Fibroblast of upper back skin (primary cell): ENCODE measurements at places on chromosomes 2 and 18.

- DNase-seq, result peak; percentile 56
These were observed 5.1 kb downstream of the FIGLA start for GRCh38 chr2:70785137-70785911.

- DNase-seq, result peak; percentile 86
These were observed at the start of gene NCKAP1 for GRCh38 chr2:183038341-183039300. TSS of gene NCKAP1 (minus strand) at chr2:183038457. CDS start at chr2:183038099, 358 bp downstream.

DNA sequence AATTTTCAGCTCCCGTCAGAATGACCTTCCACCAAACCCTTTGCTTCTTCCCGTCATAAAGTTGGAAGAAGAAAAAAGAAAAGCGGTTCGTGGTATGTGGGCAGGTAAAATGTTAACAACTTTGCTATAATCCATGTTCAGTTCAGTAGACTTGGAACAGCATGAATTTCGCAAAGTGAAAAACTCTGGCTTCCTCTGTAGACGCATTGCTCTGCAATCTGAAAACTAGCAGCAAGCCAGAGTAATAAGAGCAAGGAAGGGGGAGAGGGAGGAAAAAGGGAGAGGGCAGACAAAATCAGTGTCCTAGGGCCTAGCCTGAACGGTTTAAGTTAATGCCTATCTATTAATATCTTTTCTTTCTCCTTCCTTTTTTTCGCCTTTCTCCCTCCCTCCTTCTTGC lies 26.7 kb upstream of the CHRNA1 start:
- no peak for DNase-seq

GRCh38 chr2:20224716-20225293 lies at the start of gene SDC1:
TSS of gene SDC1 (minus strand) at chr2:20225130. CDS start at chr2:20224867, 263 bp downstream.
- DNase-seq, result peak; percentile 51

GRCh38 chr2:232761301-232761907 lies 15.0 kb downstream of the KCNJ13 start:
- peak; percentile 22 for DNase-seq

DNA sequence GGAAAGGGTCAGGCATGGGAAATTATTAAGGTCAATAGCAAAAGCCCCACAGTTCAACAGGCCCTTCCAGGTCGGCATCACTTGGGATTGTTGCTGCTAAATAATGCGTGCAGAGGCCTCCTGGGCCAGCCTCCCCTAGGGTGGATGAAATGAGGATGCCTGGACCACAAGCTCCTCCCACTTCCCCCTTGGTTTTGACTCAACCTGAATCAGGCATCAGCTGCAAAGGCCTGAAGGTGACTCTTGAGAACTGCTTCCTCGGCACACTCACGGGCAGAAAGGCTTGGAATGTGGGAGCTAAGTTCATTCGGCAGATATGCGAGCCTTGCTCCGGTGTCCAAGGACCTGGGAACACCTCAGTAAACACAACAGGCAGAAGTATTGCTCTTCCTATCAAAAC lies 69.3 kb downstream of the MBP start:
- no peak for DNase-seq
